Frontal cortex (tissue), 4 donors: ENCODE measurements at places on chromosomes 6 and 20. TPM values are rescaled to one million over a fixed set of nuclear protein-coding genes. Genes with fewer than 3 reads are reported as not detected.

- DNase-seq: no peak
Observed at GRCh38 chr6:360764-361373, 30.7 kb upstream of the IRF4 start.

Gene SMOC2
- total RNA-seq: 4.9 TPM

DNA sequence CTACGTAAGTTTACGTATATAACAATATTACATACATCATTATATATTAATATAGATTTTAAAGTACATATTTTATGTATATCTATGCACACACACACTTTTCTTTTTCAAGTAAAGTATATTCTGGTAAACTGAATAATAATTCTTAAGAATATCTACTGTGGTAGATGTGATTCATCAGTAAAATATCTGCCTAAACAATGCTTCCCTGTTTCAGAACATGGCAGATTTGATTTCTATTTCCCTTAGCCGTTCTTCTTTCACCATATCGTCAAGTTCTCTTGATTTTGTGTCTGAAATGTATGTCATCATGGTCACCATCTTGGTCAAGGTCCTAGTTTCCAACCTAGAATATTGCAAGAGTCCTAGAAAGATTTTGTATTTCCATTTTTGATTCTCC, 195.6 kb downstream of the HDGFL1 start:
- no peak for DNase-seq

GRCh38 chr20:53656293-53657202, 62.9 kb upstream of the ZNF217 start:
- DNase-seq: no peak

- DNase-seq: no peak
Observed at GRCh38 chr6:149079911-149080491, 237.5 kb upstream of the TAB2 start.

- no peak for DNase-seq
Observed at GRCh38 chr20:35956616-35957015, 2.3 kb upstream of the SCAND1 start.

DNA sequence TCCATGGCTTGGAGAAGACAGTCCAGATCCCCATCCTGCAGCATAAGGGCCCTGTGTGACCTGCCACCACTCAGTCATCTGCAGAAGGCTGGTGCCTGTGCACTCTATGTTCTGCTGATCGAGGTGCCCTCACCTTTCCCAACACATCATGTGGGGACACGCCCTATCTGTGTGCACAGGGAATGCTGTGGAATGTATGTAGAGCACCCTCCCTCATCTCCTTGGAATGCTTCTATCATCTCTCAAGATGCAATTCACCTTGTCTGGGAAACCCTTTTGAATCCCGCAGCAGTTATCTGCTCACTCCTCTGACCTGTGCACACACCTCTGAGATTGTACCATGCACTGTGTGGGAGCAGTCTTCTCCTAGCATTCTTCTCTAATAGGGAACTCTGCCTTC, 207.2 kb upstream of the SSTR4 start:
- DNase-seq: no peak

DNA sequence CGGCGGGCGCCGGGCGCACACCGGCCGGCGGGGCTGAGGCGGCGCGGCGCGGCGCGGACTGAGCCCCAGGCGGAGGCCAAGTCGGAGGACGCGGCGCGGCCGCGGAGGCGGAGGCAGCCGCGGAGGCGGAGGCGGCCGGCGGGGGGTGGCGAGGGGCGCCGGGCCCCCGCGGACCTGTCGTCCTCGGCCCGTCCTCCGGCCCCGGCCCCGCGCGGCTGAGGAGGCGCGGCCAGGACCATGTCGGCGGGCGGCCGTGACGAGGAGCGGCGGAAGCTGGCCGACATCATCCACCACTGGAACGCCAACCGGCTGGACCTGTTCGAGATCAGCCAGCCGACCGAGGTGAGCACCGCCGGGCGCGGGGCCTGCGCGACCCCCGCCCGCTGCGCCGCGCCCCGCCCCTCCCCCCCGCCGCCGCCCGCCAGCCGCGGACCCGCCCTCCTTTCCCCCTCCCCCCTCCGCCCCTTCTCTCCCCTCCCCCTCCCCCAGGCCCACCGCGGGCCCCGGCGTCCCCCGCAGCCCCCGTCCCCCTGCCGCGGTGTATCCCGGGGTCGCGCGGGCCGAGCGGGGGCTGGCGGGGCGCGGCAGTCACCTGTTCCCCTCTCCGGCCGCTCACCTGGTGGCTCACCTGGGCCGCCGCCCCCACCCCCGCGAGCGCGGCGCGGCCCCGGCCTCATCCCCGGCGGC, at the start of gene AFDN:
AFDN (plus strand) TSS at position 16 of the 687 bp plus-strand sequence; CDS start at position 238, 222 bp downstream.
- DNase-seq: no peak

Gene CGA
- total RNA-seq: not detected

DNA sequence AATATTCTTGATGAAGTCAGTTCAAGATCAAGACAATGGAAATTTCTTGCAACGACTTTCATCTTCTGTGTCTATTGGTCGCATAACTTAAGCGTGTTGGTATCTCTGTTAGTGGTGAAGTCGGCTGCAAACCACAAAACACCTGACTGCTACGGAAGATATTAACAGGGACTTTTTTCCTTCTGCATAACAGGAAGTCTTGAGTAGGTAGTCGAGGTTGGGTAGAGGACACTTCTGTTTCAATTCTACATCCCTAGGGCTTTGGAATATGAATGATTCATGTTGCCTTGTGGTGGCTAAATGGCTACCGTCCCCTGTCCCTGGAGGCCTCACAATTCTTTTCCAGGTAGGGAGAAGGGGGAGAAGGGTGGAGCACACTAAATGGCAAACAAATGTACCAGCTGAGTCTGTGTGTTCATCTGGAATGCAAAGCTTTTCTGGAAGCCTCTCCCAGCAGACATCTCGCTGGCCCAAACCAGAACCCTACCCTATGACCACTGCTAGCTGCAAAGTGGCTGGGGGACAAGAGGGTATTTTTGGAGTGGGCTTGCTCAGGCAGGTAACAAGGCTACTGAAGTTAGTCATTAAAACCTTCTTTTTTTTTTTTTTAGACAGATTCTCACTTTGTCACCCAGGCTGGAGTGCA, 34.6 kb upstream of the NKX2-2 start:
- DNase-seq: no peak

Gene SPTLC3
- total RNA-seq: 0.82 TPM

DNA sequence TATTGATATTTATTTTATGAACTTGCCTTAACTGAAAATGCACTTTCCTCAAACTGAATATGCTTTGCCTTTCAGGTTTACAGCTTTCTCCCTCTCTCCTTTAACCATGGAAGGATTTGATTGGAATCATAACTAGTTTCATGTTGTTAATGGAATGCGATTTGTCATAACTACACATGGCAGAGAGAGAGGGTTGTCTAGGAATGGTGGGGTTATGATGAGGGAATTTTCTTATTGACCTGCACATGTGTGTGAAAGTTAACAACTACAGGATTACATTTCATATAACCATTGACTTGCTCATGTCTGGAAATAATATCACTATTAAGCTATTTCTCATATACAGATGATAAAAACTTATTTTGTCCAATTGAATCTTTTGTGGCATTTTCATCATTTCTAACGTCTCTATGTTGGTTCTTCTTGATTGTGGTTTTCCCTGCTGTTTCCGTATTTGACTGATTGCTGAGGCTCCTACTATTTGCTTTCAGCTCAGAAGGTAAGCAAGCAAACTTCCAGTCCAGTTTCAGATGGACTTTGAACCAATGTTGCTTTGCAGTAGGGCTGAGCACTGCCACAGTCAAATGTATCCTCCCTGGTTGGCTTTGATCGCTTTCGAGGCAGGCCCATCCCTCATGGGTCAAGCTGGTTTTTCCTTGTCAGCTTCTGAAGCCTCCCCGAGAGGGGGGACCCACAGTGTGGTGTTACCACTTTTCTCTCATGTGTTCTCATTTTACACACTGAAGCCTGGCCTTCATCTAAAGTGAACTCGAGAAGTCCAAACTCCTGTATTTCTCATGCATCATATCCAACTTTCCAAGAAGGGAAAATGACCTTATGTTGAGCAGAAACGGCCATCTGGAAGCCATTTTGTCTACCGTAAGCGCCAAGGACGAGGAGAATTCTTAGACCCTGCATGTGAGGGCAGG, 7.6 kb upstream of the CCN2 start:
- no peak for DNase-seq

Gene CFAP61
- total RNA-seq: 2.0 TPM

DNA sequence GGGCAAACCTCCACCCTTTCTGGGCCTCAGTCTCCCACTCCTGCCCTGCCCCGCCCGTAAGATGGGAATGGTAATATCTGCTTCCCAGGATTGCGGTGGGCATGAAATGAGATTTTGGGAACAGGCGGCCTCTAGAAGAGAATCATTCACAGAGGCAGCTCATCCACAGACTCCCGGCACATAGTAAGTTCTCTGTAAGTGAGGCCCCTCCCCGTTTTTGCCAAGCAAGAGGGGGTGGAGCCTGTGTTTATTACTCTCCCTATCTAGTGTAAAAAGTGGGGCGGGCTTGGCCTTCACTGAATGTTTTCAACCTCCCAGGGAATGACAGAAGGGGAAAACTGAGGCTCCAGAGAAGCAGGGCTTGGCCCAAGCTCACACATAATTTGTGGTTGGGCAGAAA, 20.0 kb downstream of the SUN5 start:
- DNase-seq: peak; percentile 27

DNA sequence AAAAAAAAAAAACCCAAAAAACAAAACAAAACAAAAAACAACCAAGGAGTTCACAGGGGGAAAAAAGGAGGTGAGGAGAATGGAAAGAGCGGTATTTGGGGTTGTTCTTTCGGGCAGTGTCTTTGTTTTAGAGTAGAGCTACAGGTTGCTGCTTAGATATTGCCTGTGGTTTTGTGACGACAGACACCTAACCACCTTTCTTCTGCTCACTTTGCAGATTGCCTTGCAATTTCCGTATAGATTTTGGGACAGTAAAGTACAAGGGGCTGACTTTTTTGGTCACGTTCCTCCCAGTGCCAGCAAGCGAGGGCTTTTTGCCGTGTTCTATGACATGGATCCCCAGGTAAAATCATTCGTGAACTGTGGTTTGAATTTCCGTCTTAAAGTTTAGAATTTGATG, 50.9 kb downstream of the DEK start:
- DNase-seq: no peak

Gene PAK5
- 33.0 TPM for total RNA-seq

- peak; percentile 9 for DNase-seq
Observed at GRCh38 chr6:22657352-22657980, 88.1 kb downstream of the HDGFL1 start.

- DNase-seq: no peak
Observed at GRCh38 chr6:54847799-54848597, 1.4 kb downstream of the FAM83B start.

GRCh38 chr20:22385602-22386305, 198.6 kb downstream of the FOXA2 start:
- no peak for DNase-seq

DNA sequence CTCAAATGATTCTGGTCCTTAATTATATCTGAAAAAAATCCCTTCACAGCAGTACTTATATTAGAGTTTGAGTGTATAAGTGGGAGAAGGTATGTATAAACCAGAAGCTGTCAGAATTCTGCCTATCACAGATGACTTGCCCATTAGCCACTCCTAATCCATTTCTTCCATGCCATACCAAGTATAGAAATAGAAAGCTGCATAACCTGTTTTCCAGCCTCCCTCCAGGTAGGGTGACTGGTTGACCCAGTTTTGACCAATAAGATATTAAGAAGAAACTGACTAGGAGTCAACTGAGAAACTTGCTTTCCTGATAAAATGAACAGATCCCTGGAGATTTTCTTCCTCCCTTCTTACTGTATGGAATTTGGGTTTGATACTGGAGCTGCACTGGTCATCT, 112.2 kb upstream of the GRIK2 start:
- DNase-seq: no peak

GRCh38 chr6:45965007-45965406, 50.7 kb downstream of the CLIC5 start:
- no peak for DNase-seq

Gene NKAIN4
- total RNA-seq: 14.7 TPM

- no peak for DNase-seq
Observed at GRCh38 chr20:56257604-56258003, 9.1 kb downstream of the MC3R start.

- DNase-seq: no peak
Observed at GRCh38 chr6:139942331-139942730, 567.9 kb upstream of the CITED2 start.

DNA sequence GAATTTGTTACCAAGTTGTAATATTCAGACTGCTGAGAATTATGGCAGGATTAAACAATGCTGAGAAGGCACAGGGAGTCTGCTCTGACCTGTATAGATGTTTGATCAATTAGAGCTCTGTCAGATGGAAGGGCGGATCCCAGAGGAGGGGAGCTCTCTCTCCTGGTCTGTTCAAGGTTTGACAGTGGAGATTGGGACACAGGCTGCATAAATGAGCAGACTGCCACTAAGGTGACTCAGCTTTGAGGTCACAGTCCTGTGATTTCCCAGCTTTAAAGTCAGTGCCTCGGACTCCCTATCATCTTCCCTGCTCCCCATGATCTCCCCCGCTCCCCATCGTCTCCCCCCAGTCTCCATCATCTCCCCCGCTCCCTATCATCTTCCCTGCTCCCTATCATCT, 59.2 kb upstream of the SLC22A23 start:
- DNase-seq: no peak

Gene ACSS2
- total RNA-seq: 18.3 TPM

Gene HLA-DRB5
- 1.6 TPM for total RNA-seq

Gene NOTCH4
- total RNA-seq: 5.3 TPM

GRCh38 chr6:15658181-15658744, 4.6 kb downstream of the DTNBP1 start:
- no peak for DNase-seq

DNA sequence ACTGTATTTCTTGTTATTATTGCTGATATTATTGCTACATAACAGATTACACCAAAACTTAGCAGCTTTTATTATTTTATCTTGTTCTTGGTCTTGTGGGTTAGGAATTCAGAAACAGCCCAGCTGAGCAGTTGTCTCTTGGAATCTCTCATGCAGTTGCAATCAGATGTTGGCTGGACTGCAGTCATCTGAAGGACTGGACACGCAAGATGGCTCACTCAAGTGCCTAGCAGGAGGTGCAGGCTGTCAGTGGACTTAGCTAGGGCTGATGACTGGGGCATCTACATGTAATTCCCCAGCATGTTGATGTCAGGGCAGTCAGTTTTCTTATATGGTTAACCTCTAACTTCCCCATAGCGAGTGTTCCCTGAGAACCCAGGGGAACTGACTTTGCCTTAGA, 128.6 kb upstream of the PLCB4 start:
- DNase-seq: no peak

DNA sequence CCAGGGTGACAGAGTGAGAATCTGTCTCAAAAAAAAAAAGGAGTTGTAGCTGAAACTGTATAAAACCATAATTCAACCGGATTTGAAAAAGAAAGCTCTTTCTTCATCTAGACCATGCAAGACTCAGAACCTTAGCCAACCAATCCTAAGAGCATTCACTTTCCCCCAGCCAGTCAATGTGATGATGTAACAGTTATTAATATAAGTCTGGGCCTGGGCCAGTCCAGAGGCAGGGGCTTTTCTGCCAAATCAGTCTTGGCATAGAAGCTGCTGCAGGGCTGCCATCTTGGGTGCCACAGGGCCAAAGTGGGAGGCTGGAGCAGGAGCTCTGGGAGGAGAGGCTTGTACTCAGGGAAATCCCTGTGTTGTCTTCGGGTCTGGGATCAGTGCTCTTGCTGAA, 288.4 kb downstream of the CLIC5 start:
- DNase-seq: no peak

Gene MCCD1
- not detected for total RNA-seq
